ENCODE measurements at places on chromosomes 13 and 19.

GRCh38 chr13:77692746-77693448 is 4.6 kb upstream of the SLAIN1 start:
- no peak for DNase-seq

GRCh38 chr19:55563261-55563690 is 17.4 kb downstream of the ZNF579 start:
- DNase-seq = no peak

DNA sequence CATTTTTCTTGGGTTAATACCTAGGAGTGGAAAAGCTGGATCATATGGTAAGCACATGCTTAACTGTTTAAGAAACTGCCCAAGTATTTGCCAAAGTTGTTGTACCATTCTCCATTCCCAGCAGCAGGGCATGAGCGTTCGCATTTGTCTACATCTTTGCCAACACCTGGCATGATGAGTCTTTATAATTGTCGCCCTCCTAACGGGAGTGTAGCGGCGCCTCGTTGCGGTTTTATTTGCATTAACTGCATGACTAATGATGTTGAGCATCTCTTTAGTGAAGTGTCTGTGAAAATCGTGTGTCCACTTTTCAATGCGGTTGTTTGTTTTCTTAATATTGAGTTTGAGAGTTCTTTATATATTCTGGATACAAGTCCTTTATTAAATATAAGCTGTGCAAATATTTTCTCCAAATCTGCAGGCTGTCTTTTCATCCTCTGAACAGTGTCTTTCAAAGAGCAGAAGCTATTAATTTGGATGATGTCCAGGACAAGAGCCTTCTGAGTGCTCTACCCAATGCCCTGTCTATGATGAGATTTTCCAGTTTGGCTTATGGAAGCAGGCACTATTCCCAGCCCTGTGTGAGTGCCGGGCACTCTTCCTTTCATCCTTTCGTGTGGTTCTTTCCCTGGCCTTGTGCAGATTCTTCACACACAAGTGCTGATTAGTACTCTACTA is 202.0 kb downstream of the FOXO1 start:
- DNase-seq = no peak

- peak; percentile 64 for DNase-seq
Measured at GRCh38 chr19:5126498-5127223, 157.7 kb downstream of the KDM4B start.

DNA sequence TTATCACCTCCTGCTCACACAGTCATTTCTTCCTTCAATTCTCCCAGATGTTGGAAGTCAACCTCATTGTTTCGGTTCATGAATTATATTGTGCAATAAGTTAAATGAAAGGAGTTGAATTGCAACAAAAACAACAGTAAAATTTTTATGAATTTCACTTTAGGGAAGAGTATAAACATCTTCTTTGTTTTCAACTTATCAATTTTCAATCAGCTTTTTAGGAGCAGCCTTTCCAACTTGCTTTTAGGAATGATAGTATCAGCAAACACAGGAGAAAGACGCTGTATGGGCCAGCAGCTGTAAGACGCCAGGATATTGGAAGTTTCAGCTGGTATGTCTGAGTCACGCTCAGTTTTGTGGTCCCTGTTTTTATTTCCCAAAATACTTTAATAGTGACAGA is 132.5 kb upstream of the ARGLU1 start:
- no peak for DNase-seq

DNA sequence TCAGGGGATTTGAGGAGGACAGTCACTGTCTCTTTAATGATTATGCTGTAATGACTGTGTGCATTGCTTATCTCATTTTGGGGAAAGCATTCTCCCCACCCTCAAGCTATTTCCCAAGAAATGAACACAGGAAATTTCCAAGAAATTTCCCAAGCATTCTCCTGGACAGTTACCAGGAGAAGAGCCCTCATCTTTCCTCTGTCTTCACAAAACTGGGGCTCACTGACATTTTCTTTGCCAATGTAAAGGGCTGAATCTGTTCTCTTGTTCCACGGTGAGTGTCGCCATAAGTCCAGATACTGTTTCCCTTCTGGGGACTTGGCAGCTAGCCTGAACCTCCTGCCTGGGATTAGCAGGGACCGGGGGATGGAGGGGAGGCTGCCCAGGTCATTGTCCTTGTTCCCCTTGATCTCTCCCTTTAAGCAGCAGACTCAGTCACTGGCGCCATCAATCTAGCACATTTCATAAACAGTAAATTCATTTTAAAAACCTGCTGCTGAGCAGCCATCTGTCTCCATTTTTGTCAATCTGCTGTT is 172.8 kb downstream of the DNAJC15 start:
- DNase-seq = no peak

GRCh38 chr13:39350461-39350881 is 252.5 kb downstream of the LHFPL6 start:
- DNase-seq = no peak

GRCh38 chr19:5823579-5824281 is 15.8 kb downstream of the FUT6 start:
- no peak for DNase-seq

DNA sequence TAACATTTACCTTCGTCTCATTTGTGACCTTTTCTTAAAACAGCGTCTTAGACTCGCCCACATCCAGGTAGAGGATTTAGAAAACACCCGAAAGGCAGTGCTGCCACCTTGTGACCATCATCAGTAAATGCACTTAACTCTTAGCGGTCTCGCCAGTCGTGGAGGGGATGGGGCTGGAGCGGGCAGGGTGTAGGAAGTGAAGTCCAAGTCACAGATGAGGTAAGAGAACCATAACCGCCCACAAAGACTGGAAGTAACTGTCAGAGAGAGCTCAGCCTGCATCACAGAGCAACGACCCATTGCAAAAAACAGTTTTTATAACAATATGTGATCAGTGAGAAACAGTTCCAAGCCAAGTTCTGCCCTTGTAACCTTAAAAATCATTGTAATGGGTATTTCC is 10.7 kb upstream of the CEACAM3 start:
- peak; percentile 77 for DNase-seq

GRCh38 chr13:90352763-90353162 is 994.7 kb upstream of the MIR17HG start:
- no peak for DNase-seq

DNA sequence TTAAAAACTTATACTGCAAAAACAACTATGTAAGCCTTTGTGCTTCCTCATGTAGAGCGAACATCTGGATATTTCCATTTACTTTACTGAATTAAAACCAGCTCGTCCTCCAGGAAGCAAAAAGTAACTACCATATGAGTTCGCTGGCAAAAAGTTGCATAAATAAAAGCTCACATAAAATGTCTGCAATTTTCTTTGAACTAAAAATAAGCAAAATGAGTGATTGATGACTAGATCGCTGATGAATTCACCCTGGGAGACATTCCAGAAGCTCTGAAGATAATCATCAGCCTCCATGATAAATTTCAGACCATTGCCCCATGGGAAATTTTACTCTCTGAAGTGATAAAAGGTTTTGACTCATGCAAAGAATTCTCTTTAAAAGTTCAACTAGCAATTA is 67.3 kb upstream of the SACS start:
- DNase-seq = no peak

DNA sequence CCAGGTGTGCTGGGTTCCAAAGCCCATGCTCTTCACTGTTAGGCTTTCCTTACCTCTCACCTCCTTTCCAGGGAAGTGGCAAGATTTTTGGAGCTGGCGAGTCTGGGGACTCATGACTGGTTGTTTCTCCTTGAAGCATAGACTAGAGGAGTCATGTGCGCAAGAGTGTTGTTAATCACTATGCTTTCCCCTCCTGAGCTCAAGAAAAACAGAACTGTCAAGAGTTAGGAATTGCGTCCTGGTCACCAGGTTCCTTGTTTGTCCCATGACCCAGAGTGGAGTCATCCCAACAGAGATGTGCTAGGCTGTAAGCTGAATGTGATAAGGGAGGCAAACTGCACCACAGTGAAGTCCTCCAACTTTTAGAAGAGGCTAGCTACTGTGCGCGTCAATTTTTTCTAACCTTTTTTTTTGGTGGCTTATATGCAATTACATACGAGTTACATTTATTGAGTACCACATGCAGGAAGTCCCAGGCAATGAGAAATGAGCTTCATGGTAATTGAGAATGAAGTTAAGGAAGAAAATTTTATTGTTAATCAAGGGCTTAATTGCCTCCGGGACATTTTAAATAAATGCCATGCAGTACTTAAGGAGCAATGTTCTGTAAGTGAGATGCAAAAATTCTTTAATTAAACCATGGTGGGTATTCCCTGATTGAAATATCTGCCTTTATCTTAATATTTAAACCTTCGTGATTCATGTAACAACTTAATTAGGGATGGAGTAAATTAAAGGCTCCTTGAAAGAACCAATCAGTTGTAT is 233.9 kb downstream of the ZIC5 start:
- no peak for DNase-seq

DNA sequence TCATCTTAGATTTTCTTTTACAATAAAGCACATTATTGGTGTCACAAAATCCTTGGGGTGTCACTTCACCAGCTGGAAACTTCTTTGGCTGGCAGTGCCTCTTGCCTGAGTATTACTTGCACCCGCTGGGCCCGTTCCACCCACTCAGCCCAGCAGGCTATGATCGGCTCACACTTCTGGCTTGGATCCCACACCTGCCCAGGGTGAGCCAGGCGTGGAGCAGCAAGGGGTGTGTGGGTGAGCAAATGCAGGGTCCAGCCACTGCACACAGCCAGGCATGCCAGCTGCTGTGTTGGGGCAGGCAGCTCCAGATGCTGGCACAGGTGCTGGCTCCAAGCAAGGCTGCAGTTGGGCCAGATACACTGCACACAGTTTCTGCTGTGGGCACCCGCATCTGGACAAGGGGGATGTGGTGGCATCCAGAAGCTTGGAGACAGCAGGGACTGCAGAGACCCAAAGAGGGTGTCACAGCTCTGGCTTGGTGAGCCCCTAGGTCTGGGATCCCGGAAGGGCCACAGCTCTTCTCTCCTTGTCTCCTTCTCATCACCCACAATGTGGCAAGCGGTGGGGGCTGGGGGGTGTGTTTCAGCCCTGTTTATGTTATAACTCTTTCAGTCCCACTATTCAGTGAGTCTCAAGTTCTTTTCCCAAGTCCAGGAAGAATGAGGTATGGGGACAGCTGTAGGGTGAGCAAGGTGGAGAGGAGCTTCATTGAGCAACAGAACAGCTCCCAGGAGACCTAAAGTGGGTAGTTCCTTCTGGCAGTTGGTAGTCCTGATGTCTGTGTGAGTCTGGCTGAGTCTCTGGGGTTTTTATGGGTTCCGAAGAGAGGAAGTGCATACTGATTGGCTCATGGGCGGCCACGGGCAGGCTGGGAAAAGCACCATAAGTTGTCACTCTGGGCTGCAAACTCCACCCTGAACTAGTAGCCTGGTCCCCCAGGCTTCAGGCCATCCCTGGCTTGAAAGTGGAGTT is 25.3 kb upstream of the TBC1D4 start:
- no peak for DNase-seq

- DNase-seq = no peak
Measured at GRCh38 chr19:30280018-30280417, 92.2 kb upstream of the ZNF536 start.

DNA sequence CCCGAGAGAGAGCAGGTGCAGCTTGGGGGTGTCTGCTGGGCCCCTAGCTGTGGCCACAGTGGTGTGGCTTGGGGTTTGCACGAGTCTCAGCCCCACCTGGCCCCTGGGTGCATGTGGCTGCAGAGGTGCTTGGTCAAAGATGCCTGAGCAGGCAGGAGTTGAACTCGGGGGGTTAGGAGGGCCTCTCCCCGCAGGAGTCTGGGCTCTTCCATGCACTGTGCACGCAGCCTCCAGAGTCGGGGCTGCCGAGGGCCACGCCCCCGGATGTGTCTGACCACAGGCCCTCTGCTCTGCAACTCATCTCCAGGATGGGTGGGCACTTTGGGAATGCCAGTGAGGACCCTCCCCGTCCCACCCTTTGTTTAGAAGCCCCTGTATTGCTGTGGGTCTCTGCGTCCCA is 91.5 kb upstream of the MCF2L start:
- no peak for DNase-seq

DNA sequence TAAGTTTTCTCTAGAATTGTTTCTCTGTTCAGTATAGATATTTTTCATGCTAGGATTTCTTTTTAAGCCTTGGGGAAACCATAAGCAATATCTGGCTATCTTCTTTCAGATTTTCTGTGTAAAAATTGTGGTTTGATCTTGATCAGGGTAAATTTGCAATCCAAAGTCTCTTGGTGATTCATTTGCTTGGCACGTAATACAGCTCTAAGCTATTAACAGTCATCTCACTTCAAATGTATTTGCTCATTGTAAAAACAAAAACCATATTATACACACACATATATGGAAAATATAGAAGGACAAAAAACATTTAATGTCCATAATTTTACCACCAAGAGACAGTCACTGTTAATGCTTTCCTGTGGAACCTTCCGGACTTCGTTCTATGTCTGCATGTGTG is 191.0 kb downstream of the SHISA2 start:
- no peak for DNase-seq

- DNase-seq = no peak
Measured at GRCh38 chr19:34282611-34283519, 28.5 kb downstream of the GARRE1 start.

GRCh38 chr19:55319785-55320184 is 5.4 kb downstream of the TMEM150B start:
- no peak for DNase-seq

DNA sequence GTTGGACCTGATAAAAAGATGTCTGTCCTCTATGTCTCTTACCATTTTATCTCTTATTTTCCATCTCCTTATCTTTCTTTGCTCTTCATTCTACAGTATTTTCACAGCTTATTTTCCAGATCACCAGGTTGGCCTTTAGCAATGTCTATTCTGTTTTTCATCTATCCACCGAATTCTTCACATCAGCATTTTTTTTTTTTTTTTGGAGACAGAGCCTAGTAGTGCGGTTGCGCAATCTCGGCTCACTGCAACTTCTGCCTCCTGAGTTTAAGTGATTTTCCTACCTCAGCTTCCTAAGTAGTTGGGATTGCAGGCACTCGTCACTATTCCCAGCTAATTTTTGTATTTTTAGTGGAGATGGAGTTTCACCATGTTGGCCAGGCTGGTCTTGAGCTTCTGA is 49.0 kb downstream of the DNAJC15 start:
- DNase-seq = no peak

DNA sequence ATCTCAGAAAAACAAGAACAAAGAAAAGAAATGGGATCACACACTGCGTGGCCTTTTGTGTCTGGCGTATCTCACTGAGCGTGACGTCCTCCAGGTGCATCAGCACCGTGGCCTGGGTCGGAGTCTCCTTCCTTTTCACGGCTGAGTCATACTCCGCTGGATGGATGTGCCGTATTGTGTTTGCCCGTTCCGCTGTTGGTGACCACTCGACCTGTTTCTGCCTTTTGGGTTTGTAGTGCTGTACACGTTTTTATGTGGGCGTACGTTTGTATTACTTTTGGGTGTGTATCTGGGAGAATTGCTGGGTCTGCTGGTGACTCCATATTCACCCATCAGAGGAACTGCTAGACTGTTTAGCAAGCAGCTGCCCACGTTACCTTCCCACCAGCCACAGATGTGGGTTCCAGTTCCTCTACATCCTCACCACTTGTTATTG is 11.4 kb downstream of the ARID3A start:
- DNase-seq = peak; percentile 69

DNA sequence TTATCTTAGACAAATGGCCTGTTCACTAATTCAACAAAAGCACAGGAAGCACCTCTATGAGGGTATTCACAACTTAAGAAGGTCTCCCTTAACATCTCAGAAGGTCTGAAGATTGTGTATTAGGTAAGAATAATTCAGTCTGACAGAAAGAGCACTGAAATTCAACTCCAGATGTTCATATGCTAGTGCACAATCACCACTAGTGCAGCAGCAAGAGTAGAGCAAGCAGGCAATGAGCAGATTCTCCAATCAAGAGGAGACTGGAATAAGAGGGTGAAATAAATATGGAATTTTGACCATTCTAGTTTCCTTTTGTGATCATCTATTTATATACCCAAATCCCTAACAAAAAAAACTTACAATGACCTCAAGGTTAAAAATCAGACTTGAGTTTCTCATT is 52.0 kb downstream of the MPHOSPH8 start:
- DNase-seq = no peak

- no peak for DNase-seq
Measured at GRCh38 chr19:1004803-1005664, 4.8 kb downstream of the GRIN3B start.
